GM23338 (cell line): ENCODE measurements at places on chromosomes 5 and 9.

GRCh38 chr9:27371382-27371781, 74.4 kb upstream of the EQTN start:
- peaks cover 64% of the 10 kb centered on the region for H3K4me1 ChIP-seq
- H3K4me3 ChIP-seq: no peak overlapping the region
- H3K36me3 ChIP-seq: no peaks in the 10 kb centered on the region
- no peak for DNase-seq
- H3K27me3 ChIP-seq: no peaks in the 10 kb centered on the region

GRCh38 chr5:67963789-67964519, 251.6 kb upstream of the PIK3R1 start:
- H3K27me3 ChIP-seq: no peaks in the 10 kb centered on the region
- H3K4me1 ChIP-seq: peaks cover 5% of the 10 kb centered on the region; the same call in 1 of the 2 replicates
- H3K4me3 ChIP-seq: no peak overlapping the region

DNA sequence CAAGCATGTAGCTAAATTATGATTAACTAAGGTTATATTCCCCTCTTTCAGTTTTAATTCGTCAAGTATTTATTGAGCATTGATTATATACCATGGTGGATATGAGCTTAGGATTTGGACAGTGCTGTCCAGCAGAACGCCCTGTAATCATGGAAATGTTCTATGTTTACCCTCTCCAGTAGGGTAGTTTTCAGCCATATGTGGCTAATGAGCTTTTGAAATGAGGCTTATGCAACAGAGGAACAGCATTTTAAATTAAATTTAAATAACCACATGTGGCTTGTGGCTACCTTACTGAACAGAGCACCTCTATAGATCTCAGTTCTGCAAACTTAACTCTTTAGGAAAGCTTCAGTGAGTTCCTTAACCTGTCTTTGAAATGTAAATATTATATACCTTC, 59.1 kb downstream of the JMY start:
- H3K27ac ChIP-seq: no peak overlapping the region
- no peaks in the 10 kb centered on the region for H3K27me3 ChIP-seq
- H3K4me1 ChIP-seq: no peaks in the 10 kb centered on the region
- DNase-seq: no peak
- H3K4me3 ChIP-seq: no peak overlapping the region
- H3K36me3 ChIP-seq: peaks cover 5% of the 10 kb centered on the region; the same call in 1 of the 2 replicates

DNA sequence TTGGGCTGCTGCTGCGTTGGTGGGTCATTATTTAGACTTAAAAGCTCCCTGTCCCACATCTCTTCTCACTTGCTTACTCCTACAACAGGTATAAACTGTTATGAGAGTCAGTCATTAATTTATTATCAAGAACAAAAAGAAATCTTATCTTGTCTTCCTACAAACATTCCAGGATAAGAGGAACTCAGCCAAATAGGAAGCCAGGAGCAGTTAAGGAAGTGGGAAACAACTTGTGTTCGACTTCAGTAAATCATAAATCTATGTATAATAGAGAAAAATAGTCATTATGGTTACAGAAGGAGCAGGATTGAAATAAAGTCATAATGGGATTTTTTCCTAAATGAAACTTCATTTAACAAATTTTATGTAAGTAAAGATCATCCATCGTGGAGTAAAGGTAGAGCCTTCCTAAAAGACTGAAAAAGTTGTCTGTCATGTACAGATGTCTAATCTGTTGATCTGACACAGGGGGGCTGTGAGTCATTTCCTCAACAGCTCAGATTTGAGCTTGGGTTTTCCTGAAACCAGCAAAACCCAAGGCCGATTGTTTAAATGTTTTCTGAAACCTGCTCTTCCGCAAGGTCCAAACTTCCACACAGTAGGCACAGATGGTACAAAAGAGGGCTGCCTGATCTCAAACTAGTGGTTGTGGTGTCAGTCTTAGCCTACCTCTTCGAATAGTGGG, 25.3 kb upstream of the LRRTM2 start:
- H3K27me3 ChIP-seq: no peaks in the 10 kb centered on the region
- no peak overlapping the region for H3K4me3 ChIP-seq
- peaks cover 6% of the 10 kb centered on the region; the same call in 1 of the 2 replicates for H3K4me1 ChIP-seq
- H3K27ac ChIP-seq: no peak overlapping the region
- H3K36me3 ChIP-seq: peaks cover 8% of the 10 kb centered on the region

- no peak overlapping the region for H3K4me3 ChIP-seq
- H3K27me3 ChIP-seq: no peaks in the 10 kb centered on the region
- H3K27ac ChIP-seq: no peak overlapping the region
- no peaks in the 10 kb centered on the region for H3K36me3 ChIP-seq
- no peak for DNase-seq
These were observed 818.7 kb upstream of the PTPRD start for GRCh38 chr9:11431490-11431889.

DNA sequence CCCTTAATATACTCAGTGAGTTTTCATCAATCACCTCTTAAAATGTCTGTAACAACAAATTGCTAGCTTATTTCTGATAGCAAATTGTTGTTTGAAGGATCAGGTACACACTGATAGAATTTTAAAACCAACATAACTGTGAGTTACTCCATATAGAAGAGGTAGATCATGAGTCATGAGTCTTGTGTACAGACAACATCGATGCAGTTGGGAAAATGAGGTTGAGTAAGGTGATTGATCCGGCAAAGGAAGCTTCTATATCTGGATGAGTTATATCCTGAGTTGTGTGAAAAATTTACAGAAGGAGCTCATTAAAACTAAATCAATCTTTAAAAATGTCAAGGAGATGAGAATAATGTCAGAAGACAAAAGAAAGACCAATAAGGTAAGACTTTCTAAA, 604.6 kb upstream of the RGMB start:
- DNase-seq: no peak
- H3K27me3 ChIP-seq: no peaks in the 10 kb centered on the region
- H3K27ac ChIP-seq: no peak overlapping the region

DNA sequence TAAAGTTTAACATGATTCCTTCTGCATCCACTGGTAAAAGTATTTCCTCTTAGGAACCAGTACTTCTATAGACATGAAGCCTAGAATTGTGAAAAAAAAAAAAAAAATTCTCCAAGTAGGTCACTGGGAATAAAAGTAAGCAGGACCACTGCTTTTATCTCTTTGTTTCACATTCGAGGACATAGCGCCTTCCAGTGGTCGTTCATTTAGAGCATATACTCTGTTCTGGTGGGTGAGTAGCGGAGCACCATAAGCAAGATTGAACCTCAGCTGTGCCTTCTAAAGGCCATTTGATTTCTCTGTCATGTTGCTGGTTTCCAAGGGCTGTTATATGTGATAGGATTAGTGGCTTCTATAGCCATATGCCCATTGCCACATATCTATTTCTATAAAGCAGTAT, 393.1 kb downstream of the TMEM232 start:
- no peaks in the 10 kb centered on the region for H3K27me3 ChIP-seq
- no peaks in the 10 kb centered on the region for H3K4me1 ChIP-seq
- no peak overlapping the region for H3K27ac ChIP-seq
- DNase-seq: peak; percentile 86
- no peak overlapping the region for H3K4me3 ChIP-seq

DNA sequence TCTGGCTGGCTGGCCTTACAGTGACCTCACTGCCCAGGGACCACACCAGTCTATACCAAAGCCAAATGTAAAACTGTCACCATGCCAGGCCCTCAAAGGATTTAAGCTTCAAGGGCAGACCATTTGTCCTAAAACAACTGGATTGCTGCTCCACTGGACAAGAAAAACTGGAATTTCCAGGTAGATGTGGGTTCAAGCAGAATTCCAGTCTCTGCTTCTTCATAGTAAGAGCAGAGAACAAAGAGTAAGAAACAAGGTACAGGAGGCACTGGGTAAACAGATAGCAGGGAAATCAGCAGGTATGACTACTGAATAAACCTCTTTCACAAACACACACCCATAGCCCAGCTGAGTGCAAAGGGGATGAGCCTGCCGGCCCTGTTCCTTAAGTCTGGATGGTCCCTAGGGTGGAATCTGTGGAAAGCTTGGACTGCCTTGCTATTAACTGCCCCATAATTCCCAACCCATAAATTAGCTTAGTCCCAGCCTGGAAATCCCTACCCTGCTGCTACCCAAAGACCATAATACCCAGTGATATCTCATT, 5.5 kb downstream of the B4GALT1 start:
- H3K4me3 ChIP-seq: no peak overlapping the region
- no peak overlapping the region for H3K27ac ChIP-seq
- H3K4me1 ChIP-seq: peaks cover 48% of the 10 kb centered on the region
- H3K27me3 ChIP-seq: peaks cover 5% of the 10 kb centered on the region; the same call in 1 of the 2 replicates

DNA sequence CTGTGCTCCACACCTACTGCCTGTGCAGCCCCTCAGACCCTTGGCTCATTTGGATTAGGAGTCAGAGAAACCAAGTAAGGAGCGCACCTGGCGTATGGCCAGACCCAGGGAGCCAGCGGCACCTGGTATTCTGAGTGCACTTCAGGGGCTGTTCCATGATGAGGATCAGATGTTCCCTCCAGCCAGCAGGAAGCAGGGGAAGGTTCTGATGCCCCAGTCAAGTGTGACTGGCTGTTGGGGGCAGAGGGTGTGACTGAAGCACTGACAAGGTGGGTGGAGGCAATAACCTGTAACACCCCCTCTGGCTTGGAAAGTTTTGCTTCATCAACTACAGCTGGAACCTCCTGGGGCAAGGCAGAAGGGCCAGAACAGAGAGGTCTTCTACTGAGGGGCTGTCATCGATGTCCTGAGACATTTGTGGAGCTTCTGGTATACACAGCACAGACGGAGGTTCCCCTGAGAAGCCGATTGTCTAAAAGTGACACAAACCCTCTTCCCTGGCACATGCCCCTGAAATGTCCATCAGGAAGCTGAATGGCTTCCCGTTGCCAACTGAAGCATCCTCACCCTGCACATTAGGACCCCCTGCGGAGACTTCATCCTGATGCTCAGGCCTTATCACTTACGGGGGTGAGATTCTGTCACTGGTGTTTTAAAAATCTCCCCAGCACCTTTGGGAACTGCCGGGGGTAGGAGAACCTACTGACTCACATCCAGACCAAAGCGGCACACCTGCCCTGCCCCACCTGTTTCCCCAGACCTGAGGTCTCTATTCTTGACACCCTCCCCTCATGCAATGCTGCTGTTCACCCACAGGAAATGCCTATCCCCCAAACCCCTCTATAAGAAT, 21.1 kb downstream of the TRAF1 start:
- no peak overlapping the region for H3K4me3 ChIP-seq
- no peak for DNase-seq
- H3K36me3 ChIP-seq: no peaks in the 10 kb centered on the region
- H3K27ac ChIP-seq: no peak overlapping the region
- no peaks in the 10 kb centered on the region for H3K27me3 ChIP-seq

DNA sequence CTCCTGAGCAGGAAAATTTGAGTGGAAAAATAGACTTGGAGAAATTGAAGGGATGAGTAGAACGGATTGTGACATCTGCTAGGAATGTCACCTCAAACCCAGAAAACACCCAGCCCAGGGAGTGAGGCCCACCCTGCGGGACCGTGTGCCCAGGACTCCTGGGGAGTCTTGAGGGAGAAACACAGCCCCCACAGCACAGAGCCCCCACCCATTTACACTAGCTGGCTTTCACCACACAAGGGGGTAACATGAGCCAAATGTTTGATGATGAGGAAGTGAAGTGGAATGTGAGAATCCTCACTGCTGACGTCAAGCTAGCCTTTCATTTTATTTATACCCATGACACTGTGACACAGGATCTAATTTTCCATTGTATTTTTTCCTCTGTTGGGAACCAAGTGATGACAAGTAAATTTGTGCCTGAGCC, 42.8 kb upstream of the PDE8B start:
- DNase-seq: no peak
- H3K36me3 ChIP-seq: no peaks in the 10 kb centered on the region

DNA sequence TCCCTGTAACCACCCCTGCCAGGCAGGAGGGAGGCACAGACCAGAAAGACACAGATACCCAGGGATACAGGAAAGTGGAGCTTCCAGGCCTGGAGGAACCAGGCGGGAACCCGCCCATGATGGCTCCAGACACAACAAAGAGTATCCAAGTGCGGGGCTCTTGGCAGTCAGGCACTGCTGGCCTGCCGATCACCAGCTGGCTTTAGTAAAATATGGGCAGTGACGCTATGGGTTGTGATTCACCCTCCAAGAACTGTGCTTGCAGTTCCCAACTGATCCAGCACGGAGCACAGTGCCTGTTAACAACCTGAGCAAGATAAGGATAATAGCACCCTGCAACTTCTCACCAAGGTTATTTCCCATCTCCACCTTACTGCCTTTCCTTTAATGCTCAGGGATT, 463.3 kb downstream of the IRX1 start:
- DNase-seq: no peak
- no peak overlapping the region for H3K4me3 ChIP-seq
- no peaks in the 10 kb centered on the region for H3K27me3 ChIP-seq
- H3K27ac ChIP-seq: no peak overlapping the region

- no peak overlapping the region for H3K4me3 ChIP-seq
- H3K4me1 ChIP-seq: peaks cover 4% of the 10 kb centered on the region; the same call in 1 of the 2 replicates
- H3K27me3 ChIP-seq: no peaks in the 10 kb centered on the region
- no peaks in the 10 kb centered on the region for H3K36me3 ChIP-seq
- DNase-seq: no peak
These were observed 385.3 kb downstream of the PRELID2 start for GRCh38 chr5:145449794-145450193.

GRCh38 chr5:151949701-151950308, 25.2 kb upstream of the GLRA1 start:
- DNase-seq: no peak
- no peaks in the 10 kb centered on the region for H3K36me3 ChIP-seq
- no peak overlapping the region for H3K27ac ChIP-seq
- no peaks in the 10 kb centered on the region for H3K27me3 ChIP-seq

- H3K27me3 ChIP-seq: peaks cover 5% of the 10 kb centered on the region; the same call in 1 of the 2 replicates
- H3K27ac ChIP-seq: no peak overlapping the region
- no peaks in the 10 kb centered on the region for H3K36me3 ChIP-seq
- peak; percentile 48 for DNase-seq
- H3K4me1 ChIP-seq: peaks cover 46% of the 10 kb centered on the region
- peak overlapping the region; percentile 80 for H3K4me3 ChIP-seq
These were observed 603 bp downstream of the DENND1A start for GRCh38 chr9:123929177-123929869.

- H3K36me3 ChIP-seq: no peaks in the 10 kb centered on the region
- no peak overlapping the region for H3K4me3 ChIP-seq
- H3K27me3 ChIP-seq: no peaks in the 10 kb centered on the region
- peaks cover 13% of the 10 kb centered on the region; the same call in 1 of the 2 replicates for H3K4me1 ChIP-seq
These were observed 19.2 kb upstream of the SHB start for GRCh38 chr9:38088006-38088925.

GRCh38 chr9:135514342-135515082, 6.7 kb upstream of the LCN1 start:
- no peak for DNase-seq
- no peak overlapping the region for H3K27ac ChIP-seq
- no peaks in the 10 kb centered on the region for H3K36me3 ChIP-seq

GRCh38 chr9:127105805-127106465, 16.5 kb downstream of the ANGPTL2 start:
- H3K4me1 ChIP-seq: no peaks in the 10 kb centered on the region
- H3K27ac ChIP-seq: no peak overlapping the region
- no peak overlapping the region for H3K4me3 ChIP-seq

GRCh38 chr5:74096325-74096724, 470.3 kb downstream of the ARHGEF28 start:
- H3K36me3 ChIP-seq: no peaks in the 10 kb centered on the region
- H3K27me3 ChIP-seq: no peaks in the 10 kb centered on the region
- no peak overlapping the region for H3K27ac ChIP-seq
